Fibroblast of skin of scalp (primary cell): ENCODE measurements at places on chromosomes 4 and X.

DNA sequence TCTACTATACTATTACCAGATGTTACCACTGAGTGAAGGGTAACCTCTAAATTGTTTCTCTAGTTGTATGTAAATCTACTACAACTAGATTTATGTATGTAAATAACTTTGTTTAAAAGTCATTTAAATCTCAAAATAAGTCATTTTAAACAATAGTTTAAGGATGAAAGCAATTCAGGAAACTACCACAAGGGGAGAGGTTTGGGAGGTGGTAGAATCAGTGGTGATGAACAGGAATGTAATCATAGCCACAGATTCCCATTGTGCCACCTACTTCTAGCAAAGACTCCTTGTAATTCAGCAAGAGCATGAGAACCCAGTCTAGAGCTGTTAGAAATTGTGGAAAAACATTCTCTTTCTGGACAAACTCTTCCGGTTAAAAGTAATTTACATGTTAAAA is 234.6 kb downstream of the SLC7A11 start:
- DNase-seq, result no peak

GRCh38 chrX:119189115-119189514 is 47.0 kb upstream of the PGRMC1 start:
- no peak for DNase-seq

DNA sequence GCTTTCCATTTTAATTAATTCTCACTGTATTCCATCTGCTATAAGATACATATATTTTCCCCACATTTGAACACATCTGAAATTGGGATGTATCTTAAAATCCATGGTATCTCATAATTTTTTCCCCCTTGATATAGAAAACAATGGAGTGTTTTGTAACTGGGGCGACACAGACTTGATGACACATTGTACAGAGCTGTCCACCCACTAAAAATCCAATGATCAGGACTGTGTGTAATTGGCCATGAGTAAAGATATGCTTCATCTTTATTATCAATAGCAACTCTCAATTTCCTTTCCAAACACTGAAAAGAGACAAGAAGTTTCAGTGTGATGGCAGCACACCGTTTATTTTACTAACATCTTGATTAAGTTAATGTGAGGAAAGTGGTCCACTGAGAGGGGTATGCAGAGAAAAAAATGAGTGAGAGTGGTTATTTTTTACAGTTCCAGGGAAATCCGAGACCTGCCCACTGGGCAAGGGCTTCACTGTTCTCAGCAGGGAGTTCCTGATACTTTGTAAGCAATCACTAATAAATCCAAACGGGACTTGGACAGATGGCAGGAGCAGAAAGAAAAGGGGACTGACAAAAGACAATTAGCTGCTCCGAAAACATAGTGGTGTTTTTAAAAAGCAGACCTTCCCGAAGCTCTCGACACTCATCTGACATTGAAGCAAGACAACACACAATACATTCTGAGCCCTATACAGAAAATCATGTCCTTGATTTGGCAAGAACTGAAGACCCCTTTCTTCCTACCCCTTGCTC is 149.4 kb downstream of the TSPAN5 start:
- no peak for DNase-seq

- DNase-seq, result no peak
These were observed 45.9 kb downstream of the LGI2 start for GRCh38 chr4:24984602-24985532.

DNA sequence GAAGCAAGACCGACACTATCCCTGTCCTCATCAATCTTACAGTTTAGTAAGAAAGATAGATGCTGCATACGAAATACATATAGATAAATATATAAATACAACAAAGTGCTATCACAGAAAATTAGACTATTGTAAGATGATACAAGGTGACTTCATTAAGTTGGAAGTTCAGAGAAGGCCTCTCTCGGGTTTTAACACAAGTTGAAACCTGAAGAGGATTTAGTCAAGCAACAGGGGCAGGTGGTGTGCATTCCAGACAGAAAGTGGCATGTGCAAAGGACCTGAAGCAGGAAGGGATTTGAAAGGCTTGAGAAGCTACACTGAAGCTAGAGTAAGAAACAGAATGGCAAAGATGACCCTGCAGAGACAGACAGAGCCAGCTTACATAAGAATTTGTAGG is 36.5 kb downstream of the USP46 start:
- DNase-seq, result no peak

DNA sequence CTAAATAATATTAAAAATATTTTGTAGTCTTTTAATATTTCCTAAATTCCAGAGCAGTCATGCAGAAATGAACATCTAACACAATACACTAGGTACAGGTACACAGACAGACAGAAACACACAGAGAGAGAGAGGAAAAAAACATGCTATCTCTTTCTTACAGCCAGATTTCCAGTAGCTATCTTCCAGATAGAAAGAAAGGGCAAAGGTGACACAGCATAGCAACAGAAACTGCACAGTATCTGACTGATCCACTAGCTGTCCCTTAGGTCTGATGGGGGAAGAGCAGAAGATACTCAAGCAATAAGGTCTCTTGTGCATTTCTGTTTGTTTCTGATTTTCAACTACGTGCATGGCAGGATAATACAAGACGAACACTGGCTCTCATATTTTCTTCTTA is 7.8 kb downstream of the FBXW7 start:
- DNase-seq, result no peak

DNA sequence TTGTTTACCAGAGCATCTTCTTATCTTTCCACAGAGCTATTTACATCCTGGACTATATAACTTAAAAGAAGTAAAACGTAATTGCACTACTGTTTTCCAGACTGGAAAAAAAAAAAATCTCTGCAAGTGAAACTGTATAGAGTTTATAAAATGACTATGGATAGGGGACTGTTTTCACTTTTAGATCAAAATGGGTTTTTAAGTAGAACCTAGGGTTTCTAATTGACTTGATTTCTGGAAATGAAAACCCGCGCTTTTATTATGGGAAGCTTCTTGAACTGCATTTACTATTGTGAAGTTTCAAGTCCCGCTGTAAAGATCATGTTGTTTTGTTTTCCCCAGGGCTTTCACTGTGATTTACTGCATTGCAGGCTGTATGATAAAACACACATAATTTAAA is 162.7 kb downstream of the STIM2 start:
- no peak for DNase-seq

- DNase-seq, result no peak
These were observed 45.7 kb downstream of the GPAT3 start for GRCh38 chr4:83581411-83582288.

- no peak for DNase-seq
These were observed 12.2 kb upstream of the EDA start for GRCh38 chrX:69603566-69604194.

GRCh38 chrX:8684201-8684965 is 47.6 kb downstream of the ANOS1 start:
- DNase-seq, result no peak

GRCh38 chr4:39450618-39451017 is 8.1 kb downstream of the RPL9 start:
- no peak for DNase-seq
